ENCODE measurements at places on chromosomes 13 and 19. TPM values are rescaled to one million over a fixed set of nuclear protein-coding genes. Genes with fewer than 3 reads are reported as not detected.

Gene KASH5
- total RNA-seq, result not detected

Gene TMED1
- 16.6 TPM for total RNA-seq

Gene NPAS1
- total RNA-seq, result 0.34 TPM

Gene NTF4
- total RNA-seq, result 5.5 TPM

Gene AMER2
- total RNA-seq, result not detected

Gene PEAK3
- total RNA-seq, result not detected

Gene C19orf33
- 72.1 TPM for total RNA-seq

Gene C2CD4C
- total RNA-seq, result 0.21 TPM

Gene CPB2
- total RNA-seq, result not detected

Gene KIR2DL1
- not detected for total RNA-seq

Gene THSD8
- not detected for total RNA-seq

Gene DBP
- 5.5 TPM for total RNA-seq

Gene FPR1
- under 0.01 TPM for total RNA-seq

Gene ITGBL1
- total RNA-seq, result 1.0 TPM

Gene BCAM
- 26.0 TPM for total RNA-seq

Gene ZNF568
- 14.4 TPM for total RNA-seq

Data from nasal cavity respiratory epithelium epithelial cell of viscerocranial mucosa (primary cell).